ENCODE measurements at places on chromosomes 6 and 20.

DNA sequence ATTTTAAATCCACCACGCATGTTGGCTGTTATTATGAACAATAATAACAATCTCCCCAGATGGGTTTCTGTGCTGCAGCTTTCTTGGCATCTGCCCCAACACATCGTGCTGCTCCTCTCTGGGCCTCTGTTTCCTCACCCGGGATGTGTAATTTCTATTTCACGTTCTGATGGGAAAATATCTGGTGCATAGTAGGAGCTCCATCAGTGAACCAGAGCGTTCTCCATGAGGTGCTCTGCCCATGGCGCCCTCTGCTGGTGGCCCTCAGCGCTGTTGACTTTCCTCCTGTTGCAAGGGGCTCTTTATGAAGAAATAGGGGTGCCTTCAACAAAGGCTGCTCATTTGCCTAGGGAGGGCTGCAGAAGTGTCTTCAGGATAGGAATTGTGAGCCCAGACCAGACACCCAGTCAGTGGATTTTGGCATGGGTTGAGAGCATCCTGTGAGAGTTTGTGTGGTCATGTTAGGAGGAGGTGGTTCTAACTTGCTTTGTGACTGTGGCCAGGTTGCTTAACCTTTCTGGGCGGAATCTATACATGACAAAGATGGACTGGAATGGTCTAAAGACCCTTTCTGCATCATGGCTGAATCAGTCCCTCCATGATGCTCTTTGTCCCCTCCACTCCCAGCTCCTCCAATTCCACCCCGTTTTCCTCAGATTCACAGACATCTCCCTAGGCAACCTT, 8.1 kb downstream of the SCRT2 start:
- peak; percentile 16 for DNase-seq

- DNase-seq, result no peak
These were observed 7.1 kb upstream of the DST start for GRCh38 chr6:56649782-56650181.

GRCh38 chr20:10005885-10006284, 28.9 kb upstream of the ANKEF1 start:
- no peak for DNase-seq

DNA sequence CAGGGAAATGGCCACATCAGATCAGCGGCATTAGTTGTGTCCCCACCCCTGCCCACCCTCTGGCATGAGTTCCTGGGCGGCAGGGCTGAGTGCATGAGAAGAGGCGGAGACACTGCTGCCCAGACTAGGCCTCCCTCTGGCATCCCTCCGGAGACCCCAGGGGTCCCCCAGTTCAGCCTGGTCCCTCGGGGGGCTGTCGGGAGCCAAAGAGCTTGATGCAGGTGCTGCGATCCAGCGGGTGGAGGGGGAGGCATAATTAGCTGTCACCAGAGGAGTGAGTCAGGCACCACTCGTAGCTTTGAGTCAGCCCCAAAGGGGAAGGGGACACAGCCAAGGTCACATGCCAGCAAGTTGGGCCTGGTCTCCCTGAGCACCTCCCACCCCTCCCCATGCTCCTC, 34.5 kb downstream of the DLGAP4 start:
- no peak for DNase-seq

DNA sequence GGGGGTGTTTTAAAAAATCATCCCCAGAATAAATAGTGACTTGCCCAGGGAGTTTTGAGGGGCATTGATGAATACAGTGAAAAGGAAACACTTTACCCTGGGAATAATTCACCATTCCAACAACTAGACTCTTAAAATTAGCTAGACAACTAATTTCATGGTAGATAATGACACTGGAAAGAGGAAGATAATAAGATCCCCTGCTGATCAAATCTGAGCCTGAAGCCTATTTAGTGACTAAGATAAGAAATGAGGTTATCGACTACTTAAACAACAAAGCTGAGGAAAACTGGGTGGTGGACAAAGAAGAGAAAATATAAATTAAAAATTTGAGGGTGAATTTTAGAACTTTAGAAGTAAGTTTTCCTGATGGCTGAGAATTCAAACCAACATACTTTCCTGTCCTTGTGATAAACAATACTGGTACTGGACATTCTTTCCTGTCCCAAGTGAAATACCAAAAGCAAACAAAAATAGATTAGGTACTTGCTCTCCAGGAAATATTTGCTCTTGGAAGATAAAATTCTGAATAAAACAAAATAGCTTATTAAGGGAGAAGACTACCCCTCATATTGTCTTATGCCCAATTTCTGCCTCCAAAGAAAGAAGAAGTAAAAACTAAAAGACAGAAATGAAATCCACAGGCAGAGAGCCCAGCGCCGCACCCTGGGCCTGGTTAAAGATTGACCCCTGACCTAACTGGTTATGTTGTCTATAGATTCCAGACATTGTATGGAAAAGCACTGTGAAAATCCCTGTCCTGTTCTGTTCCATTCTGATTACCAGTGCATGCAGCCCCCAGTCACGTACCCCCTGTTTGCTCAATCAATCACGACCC, 64.0 kb upstream of the ADGRF4 start:
- DNase-seq, result no peak

- no peak for DNase-seq
These were observed 62.4 kb downstream of the GCNT2 start for GRCh38 chr6:10583509-10583901.

DNA sequence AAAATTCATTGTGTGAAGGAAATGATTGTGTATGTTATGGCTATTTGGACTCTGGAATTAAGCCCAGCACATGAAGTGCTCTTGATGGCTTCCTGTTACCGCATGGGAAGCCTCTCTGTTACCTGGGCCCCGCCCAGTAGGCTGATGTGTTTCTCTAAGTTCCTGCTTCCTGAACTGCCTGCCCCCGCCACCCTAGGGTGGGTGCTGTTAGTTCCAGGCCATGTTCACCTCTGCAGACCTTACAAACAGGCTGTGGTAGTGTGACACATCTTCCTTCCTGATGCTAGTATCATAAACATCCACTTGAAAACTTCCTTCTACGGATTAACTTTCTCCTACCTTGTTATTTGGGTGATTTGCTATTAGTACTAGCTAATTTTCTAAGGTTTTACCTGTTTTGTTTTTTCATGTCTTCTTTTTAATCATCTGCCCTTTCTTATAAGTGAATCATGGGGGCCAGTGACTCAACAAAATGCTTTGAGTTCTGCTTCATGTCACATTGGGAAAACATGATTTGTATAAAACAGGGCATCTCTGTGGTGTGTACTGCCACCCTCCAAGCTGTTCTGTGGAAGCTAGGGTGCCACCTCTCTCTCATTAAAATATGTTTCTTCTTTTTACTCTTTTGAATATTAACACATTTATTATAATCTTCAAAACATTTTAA, 40.6 kb downstream of the SH3BGRL2 start:
- DNase-seq, result no peak

DNA sequence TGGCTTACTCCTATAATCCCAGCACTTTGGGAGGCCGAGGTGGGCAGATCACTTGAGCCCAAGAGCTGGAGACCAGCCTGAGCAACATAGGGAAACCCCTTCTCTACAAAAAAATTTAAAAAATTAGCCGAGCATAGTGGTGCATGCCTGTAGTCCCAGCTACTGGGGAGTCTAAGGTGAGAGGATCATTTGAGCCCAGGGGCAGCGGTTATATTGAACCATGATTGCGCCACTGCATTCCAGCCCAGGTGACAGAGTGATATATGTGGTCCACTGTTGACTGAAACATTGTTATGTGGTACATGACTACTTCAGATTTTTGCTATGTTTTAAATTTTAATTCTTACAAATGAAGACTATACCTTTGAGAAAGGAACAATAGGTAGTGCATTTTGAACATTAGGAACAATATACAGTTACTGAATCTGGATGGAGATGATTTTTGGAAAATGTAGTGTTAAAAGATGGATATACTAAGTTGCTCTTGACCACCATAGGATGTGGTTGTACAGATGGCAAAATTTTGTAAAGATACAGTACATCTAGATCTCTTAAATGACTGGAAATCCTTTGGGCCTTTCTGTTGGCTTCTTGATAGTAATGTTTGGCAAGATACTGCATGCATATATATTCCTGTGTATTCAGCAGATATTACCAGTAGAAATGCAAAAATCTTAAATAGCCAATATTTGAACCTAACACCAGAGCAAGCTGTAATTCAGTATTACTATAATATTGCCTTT, 35.9 kb downstream of the MAPK14 start:
- no peak for DNase-seq

GRCh38 chr20:8043687-8044282, 24.2 kb upstream of the TMX4 start:
- peak; percentile 47 for DNase-seq

DNA sequence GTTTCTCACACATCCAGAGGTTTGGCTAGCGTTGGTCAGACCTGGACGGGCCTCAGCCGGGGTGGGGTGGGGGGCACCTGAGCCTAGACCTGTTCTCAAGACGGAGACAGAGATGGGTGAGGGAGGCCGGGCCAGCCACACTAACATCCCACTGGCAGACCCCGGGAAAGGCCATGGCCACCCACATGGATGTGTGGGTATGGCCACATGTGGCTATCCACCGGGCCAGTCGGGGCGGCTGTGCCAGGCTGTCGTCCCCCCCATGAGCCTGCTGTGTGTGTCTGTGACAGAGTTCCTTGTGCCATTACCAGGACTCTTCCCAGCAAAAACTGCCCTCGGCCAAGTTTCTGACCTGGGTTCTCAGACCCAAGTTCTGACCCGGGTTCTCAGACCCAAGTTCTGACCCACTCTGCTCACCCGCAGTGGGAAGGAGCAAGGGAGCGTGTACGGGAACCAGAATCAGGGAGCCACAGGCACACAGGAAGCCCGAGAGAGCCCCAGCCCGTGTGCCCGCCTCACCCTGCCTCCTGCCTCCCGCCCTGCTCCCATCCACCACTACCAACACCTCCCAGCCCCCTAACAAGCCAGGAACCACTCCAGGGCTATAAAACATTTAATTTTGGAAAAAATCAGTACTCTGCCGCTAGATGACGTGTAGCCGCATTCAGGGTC, 255.5 kb downstream of the TAF4 start:
- no peak for DNase-seq

GRCh38 chr6:161008245-161008644, 16.7 kb downstream of the MAP3K4 start:
- DNase-seq, result no peak

DNA sequence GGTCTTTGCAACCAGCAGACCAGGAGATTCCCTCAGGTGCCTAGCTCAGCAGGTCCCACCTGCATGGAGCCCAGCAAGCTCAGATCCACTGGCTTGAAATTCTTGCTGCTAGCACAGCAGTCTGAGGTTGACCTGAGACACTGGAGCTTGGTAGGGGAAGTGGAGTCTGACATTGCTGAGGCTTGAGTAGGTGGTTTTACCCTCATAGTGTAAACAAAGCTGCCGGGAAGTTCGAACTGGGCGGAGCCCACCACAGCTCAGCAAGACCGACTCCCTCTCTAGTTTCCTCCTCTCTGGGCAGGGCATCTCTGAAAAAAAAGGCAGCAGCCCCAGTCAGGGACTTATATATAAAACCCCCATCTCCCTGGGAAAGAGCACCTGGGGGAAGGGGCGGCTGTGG, 34.3 kb downstream of the PRSS35 start:
- DNase-seq, result no peak

- DNase-seq, result no peak
These were observed 14.8 kb upstream of the VAPB start for GRCh38 chr20:58374027-58374850.

DNA sequence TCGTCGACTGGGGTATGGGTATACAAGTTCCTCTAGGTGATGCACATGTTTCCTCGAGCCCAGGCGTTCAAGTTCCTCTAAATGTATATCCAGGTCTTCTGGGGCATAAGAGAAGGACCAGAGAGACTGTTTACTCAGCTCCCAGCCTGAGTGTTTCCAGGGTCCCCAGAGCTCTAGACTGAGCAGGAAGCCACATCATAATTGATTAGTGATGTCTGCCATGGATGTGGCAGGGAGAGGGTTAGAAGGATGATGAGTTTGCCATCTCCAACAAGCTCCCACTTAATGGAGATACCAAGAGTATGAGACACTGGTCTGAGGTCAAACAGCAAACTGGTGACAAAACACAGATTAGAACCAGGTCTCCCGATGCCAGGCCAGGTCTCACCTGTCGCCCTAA, 74.8 kb downstream of the PREX1 start:
- DNase-seq, result no peak

DNA sequence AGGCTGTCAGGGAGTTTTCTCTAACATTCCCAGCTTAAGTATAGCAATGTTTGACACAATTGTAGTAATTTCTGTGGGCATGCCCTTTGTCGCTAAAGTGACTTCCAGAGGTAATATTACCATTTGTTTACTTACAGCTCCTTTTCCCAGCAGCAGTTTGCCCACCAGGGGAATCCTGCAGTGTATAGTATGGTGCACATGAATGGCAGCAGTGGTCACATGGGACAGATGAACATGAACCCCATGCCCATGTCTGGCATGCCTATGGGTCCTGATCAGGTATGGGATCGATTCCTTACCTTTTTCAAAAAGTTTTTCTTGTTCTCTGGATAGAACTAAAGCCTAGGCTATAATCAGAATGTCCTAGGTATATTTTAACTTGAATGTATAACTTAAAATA, 132.5 kb downstream of the SULF2 start:
- no peak for DNase-seq

GRCh38 chr6:90468080-90468479, 118.8 kb downstream of the MAP3K7 start:
- peak; percentile 61 for DNase-seq

DNA sequence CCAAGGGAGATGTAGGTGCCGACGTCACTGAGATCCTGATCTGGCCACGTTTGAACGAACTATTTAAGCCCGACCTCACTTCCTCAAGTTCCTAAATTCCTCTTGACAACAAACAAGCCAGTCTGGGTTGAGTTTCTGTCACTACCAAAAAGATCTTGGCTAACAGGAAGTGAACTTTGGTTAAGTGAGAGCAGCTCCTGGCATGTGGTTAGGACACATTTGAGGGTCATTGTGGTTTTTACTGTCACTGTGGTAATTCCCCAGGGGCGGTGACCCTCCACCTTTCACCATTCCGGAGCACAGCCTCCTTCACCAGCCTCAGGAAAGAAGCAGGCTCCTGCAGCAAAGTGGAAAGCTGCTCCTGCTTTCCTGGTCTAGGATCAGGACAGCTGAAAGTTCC, 43.1 kb upstream of the ZNF831 start:
- no peak for DNase-seq

DNA sequence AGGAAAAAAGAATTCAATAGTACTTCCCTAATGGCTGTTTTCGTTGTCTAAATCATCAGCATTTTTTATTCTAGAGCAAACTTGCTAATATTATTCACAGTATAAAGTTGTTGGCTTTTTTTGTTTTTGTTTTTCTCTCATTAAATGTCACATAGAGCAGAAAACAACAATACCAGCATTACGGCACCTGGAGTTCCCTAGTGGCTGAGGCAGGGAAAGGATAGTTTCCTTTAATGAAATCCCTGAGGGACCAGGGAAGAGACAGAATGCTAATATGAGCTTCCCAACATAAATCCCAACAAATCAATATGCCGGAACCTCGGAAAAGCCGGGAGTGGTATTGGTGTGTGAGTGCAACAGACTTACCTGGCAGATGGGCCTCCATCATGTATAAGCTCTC, 235.2 kb upstream of the ASCC3 start:
- DNase-seq, result no peak

GRCh38 chr6:164252948-164253347, 838.4 kb downstream of the QKI start:
- peak; percentile 11 for DNase-seq

- DNase-seq, result peak; percentile 43
These were observed 335.9 kb downstream of the BCKDHB start for GRCh38 chr6:80442366-80442765.
